ENCODE measurements at places on chromosomes 7 and 10.

DNA sequence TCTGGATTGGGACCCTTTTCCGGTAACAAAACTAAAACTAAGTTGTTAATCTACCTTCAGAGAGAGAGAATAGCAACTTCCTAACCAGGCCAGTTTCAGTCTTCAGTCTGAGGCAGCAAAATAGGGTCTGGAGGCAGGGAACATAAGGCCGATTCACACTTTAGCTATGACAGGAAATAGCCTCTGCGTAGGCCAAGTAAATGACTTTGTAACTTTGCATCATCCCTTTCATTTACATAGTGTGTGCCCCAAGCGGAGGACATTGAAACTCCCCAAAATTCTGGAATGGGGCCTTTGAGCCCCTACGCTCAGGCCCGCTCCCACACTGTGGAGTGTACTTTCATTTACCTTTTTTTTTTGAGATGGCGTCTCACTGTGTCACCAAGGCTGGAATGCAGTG is 1.7 kb upstream of the UPP1 start:
- DNase-seq = no peak

- no peak for DNase-seq
These were observed 5.9 kb upstream of the HERPUD2 start for GRCh38 chr7:35700865-35701264.

DNA sequence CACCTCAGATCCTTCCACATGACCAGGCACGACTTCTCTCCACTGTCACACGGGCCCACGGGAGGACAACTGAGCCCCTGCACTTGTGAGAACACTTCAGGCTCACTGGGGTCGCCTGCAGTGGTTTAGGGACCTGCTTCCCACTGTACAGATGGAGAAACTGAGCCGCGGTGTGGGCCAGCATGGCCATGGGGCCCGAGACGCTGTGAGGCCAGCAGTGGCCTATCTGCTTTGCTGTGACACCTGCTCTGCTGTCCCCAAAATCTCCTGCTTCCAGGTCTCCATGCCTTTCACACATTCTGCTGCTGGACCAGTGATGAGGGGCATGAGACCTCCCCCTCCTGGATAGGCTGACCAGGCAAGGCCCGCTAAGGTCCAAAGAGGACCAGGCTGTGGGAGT is 75.8 kb upstream of the PAX2 start:
- no peak for DNase-seq

DNA sequence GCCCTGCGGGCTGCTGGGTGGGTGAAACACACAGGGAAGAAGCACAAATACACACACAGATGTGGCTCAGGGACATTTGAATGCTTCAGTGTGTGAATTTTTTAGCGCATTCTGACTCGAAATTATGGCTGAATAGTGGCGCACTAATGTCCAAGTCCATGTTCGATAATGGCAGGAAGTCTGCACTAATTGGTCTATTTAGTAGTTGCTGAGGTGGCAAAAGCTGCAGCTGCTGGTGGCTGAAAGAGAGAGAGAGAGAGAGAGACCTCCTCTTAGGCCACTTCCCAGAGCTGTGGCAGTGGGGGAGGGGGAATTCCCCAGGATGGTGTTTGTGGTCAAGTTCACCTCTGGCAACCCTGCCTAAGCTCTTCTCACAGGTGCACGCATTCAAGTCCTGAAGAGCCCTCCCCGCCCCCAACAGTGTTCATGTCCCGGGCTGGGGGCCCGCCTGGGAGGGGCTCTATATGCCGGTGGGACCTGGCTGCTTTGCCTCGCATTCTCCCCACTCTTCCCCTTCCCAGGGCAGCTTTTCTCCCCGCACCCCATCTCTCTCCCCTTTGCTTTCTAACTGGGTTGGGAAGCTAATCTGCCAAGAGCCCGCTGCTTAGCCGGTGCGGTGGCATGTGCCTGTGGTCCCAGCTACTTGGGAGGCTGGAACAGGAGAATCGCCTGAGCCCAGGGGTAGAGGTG is 6.0 kb upstream of the MNX1 start:
- DNase-seq = peak; percentile 50

- DNase-seq = no peak
These were observed 47.8 kb downstream of the BRI3 start for GRCh38 chr7:98329100-98329790.

DNA sequence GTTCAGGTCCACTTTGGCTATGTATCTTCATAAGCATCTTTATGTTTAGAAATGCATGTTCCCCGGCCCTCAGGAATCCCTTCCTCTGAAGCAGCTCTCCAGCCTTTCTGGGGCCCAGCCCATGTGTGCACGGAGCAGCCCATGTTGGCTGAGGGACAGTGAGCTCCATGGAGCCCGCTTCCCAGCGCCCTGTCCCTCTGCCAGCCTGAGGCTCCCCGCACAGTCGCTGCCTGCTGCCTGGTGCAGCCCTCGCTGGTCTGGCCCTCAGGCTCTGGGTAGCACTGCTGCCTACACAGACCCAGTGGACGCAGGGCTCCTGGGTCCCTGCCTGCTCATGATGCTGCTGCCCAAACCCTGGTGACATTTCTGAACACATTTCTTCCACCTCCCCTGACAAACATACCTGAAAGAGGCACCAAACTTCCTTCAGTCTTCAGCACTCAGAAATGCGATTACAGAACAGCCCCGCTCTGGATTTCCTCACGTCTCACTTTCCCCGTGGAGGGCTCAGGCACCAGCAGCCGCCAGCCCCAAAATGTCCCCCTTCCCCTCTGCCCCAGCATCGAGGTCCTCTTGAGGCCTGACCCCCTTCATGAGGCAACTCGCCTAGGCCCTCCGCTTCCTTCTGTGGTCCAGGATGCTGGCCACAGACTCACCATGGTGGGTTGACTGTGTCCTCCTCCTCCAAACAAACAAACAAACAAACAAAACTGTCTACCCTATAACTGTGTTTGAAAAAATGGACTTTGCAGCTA is 5.0 kb upstream of the TCERG1L start:
- DNase-seq = no peak

DNA sequence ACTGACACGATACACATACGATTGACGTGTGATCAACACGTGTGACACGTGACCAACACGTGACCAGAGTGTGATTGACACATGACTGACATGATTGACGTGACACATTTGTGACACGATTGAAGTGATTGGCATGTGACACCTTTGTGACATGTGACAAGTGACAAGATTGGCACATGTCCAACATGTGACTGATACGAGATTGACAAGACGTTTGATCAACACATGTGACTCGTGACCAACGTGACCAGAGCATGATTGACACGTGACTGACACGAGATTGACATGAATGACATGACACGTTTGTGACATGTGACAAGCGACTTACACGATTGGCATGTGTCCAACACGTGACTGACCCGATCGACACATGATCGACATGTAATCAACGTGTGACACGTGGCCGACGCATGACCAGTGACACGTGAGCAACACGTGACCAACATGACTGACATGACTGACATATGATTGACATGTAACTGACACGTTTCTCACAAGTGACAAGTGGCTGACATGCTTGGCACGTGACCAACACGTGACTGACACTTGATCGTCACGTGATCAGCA is 22.0 kb downstream of the CRPPA start:
- DNase-seq = no peak

DNA sequence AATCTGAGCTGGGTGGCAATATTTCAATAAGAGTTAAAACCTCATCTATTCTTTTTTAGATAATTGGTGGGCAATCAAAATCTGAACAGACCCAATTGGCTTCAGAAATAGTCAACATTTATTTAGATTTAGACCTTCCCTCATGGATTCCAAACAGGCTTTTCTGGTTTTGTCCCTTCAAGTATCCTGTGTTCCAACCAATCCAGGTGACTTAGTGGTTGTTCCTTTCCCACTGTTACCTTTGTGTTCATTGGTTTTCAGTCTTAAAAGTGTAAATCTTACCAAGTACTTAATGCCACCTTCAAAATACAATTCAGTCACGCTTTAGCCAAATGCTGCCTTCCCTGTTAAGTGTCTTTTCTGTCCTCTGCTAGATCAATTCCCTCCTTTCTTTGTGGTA is 85.9 kb downstream of the AHR start:
- DNase-seq = no peak

GRCh38 chr7:15174485-15174884 is 271.9 kb upstream of the DGKB start:
- DNase-seq = no peak

GRCh38 chr7:43648473-43649406 is 65.8 kb downstream of the STK17A start:
- DNase-seq = peak; percentile 53

- no peak for DNase-seq
These were observed 22.0 kb upstream of the HGF start for GRCh38 chr7:81791568-81792518.

- no peak for DNase-seq
These were observed 335.4 kb upstream of the PFKP start for GRCh38 chr10:2731940-2732339.

Data from activated T-cell treated with anti-CD3 and anti-CD28 coated beads, Interleukin-2, amount 50 U/mL, for 24 hours (primary cell).